ENCODE measurements at places on chromosomes 7 and 10.
A peak's percentile ranks its signal among the peaks of the same experiment; 100 is the strongest.

- DNase-seq: peak; percentile 14
Measured at GRCh38 chr10:50316695-50317648, 65.7 kb upstream of the ASAH2 start.

GRCh38 chr7:25187932-25188331 is 40.4 kb downstream of the NPVF start:
- DNase-seq: no peak

GRCh38 chr10:13784067-13784466 is 197.3 kb downstream of the PRPF18 start:
- no peak for DNase-seq

- no peak for DNase-seq
Measured at GRCh38 chr10:81733542-81733941, 141.5 kb upstream of the NRG3 start.

GRCh38 chr10:104391150-104391968 is 37.7 kb downstream of the CFAP58 start:
- DNase-seq: no peak

- no peak for DNase-seq
Measured at GRCh38 chr7:158409816-158410330, 177.8 kb downstream of the PTPRN2 start.

DNA sequence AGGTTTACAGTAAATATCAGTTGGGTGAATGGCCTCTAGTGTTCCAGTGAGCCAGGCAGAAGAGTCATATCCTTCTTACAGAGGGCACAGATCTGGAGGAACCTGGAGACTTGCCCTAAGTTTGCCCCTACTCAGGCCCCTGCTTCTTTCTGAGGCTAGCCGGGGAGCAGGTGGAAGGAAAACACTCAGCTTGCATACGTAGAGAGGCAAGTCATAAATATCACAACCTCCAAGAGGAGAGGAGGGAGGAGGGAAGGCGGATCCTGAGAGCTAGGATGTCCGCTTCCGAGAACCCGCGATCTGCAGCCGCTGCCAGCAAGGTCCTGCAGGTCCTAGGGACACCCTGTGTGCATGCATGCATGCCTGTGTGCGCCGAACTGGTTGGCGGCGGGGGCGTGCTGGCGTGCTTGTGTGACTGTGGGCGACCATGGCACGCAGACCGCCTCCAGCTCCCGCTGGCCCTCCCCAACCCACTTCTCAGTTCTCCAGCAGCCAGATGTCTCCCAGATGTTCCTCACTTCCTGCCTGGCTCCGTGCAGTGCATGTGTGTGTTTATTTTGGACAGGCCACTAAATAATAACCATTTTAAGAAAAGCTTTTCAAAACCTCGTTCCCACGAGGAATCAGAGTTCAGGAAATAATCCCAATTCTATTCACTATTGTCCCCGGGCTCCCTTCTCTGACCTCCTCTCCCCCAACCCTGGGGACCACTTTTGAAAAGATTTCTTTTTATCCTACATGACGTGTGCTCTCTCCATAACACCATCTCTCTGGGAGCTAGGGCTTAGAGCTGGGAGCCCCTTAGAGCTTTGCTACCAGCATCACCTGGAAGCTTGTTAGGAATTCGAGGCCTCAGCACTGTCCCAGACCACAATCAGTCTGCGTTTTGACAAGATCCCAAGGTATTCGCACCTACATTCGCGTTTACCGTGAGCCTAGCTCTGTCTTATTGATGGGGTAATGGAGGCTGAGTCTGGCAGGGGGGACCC is 32.4 kb downstream of the UNC5B start:
- no peak for DNase-seq

- no peak for DNase-seq
Measured at GRCh38 chr10:126932516-126932915, 27.3 kb downstream of the DOCK1 start.

- no peak for DNase-seq
Measured at GRCh38 chr7:31934551-31934950, 135.7 kb downstream of the PDE1C start.

- DNase-seq: no peak
Measured at GRCh38 chr10:30830315-30831230, 201.0 kb upstream of the LYZL2 start.

GRCh38 chr10:2906974-2907373 is 160.4 kb upstream of the PFKP start:
- no peak for DNase-seq

GRCh38 chr7:157413881-157414701 is 77.3 kb downstream of the DNAJB6 start:
- no peak for DNase-seq

DNA sequence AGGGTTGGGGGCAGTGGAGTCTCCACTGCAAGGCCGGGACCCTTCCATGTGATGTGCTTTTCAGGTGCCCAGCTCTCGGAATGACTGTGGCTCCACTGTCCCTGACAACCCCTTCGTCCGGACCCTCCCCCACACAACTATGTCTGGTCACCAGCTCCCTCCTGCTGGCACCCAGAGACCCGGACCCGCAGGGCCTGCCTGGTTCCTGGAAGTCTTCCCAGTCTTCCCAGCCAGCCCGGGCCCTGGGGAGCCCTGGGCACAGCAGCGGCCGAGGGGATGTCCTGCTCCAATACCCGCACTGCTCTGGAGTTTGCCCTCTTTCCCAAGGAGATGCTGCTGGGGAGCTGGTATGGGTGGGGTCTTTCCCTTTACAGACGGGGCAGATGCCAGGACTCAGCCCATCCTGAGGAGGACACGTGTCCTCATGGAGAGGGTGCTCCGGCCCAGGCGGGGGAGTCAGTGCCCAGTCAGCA is 5.5 kb downstream of the ATP6V0E2 start:
- no peak for DNase-seq
